ENCODE measurements at places on chromosomes 11 and 22.

DNA sequence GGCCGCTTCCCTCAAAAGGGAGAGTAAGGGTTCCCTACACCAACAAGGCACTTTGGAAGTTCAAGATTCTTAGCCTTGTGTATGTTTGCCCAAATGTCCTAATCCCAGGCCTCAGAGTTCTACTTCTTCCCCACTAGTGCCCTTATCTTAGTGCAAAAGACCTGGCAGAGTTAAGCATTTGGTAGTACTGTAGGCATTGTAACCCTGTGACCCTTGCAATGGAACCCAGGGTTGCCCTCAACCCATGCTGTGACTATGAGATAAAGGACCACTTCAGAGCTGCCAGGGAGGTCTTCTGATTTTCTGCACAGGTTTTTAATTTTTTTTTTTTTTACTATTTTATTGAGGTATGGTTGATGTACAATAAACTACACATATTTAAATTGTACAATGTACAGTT lies 65.1 kb downstream of the C11orf65 start:
- DNase-seq: no peak

DNA sequence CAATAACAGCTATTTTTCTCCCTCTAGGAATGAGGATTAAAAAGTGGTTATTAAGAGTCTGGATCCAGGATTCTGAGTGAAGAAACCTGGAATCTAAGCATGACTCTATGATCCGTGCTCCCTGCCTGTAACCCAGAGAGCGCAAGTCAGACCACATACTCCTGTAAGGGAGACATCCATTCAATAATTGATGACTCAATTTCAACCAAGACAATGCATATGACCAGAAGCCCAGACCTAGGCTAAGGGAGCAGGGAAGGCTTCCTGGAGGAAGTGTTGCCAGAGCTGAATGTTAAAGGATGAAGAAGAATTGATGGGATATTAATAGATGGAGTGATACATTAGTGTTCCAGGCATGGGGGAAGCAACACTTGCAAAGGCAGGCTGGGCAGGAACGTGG lies 13.8 kb upstream of the PAMR1 start:
- no peak for DNase-seq

DNA sequence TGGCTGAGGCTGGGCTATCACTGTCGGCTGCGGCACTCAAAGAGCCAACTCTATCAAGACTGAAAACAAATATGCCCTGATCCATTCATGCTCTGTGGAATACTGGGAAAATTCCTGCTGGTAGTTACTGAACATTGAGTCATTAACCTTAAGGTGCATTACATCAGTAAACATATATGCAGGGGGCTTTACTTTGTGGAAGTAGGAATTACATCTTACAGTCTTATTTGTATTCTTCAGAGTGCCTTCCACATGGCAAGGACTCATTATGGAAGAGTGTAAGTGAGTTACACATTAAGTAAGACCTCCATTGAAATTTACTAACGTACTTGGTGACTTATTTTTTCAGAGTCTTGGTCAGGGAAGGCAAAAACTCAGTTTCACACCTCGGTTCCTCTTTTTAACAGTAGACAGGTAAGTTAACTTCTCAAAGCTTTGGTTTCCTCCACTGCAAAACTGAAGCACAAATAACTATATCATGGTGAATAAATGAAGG lies 4.5 kb downstream of the OR5B21 start:
- no peak for DNase-seq

DNA sequence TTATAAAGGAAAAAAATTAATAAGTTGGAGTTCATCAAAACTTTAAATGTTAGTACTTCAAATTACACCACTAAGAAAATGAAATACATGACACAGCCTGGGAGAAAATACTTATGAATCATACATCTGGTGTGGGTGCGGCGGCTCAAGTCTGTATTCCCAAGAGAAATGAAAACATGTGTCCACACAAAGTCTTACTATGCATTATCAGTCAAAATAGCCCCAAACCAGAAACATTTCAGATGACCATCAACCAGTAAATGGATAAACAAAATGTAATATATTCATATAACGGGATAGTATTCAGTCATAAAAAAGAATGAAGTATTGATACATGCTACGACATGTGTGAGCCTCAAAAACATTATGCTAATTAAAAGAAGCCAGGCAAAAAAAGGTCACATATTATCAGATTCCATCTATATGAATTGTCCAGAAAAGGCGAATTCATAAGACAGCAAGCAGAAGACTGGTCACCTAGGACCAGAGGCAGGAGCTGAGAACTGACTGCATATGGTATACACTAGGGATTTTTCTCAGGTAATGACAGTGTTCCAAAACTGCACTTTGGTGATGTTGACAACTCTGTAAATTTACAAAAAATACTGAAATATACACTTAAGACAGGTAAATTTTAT lies 5.3 kb upstream of the AKIP1 start:
- no peak for DNase-seq

DNA sequence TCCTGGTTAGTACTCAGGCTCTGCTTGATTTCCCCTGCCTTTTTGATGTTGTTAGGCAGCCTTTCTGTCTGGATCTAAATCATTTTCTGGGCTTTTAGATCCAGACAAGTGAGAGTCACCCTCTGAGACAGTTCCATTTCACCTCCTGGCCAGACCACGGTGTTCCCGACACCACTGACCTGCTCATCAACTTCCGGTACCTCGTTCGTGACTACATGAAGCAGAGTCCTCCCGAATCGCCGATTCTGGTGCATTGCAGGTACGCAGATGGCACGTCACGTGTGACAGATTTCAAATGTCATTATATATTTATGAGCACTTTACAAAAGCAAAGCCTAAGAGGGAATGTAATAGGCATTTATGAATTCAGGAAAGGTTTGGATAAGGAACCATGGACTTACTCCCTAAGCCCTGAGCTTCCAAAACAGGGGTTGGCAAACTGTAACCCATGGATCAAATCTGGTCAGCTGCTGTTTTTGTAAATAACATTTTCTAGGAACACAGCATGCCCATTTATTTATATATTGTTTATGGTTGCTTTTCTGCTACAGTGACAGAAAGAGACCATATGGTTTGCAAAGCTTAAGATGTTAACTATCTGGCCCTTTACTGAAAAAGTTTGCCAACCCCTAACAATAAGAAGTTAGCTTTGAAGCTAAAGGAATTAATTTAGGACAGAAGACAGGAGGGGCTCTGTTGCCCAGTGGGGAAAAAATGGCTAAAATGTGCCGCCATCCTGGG lies 53.1 kb upstream of the OR4B1 start:
- DNase-seq: no peak

DNA sequence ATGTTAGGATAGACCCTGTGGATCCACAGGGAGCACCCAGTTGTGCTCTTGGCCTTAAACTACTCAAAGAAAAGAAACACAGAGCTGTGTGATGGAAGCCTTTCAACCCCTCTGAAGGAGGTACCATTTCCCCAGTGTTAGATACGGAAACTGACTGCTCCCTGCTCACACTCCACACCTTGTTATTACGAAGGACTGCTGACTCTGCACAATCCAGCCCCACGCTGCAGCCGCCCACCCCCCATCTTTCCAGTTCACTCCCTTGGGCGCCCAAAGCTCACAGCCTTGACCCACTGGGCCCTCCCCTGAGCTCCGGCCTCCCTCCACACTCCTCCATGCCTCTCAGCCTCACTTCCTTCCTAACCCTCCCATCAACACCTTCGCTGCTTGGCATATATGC lies 75.5 kb downstream of the EFCAB6 start:
- DNase-seq: no peak

DNA sequence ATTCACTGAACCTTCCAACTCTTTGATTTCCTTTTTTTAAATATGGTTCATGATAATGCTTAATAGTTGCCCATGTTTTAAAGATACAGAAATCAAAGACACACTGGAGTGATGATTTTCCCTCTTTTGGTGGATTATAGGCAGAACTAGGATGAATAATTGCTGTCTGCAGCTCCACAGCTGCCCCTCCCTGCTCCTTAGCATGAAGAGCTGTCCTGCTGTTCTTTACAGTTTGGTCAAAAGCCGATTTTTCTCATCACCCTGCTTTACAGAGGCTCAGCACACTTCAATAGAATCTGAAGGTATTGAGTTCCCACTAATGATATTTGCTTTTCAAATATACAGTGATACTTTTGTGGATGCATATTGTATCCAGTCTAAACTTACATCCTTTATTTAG lies 202.6 kb downstream of the AASDHPPT start:
- no peak for DNase-seq

DNA sequence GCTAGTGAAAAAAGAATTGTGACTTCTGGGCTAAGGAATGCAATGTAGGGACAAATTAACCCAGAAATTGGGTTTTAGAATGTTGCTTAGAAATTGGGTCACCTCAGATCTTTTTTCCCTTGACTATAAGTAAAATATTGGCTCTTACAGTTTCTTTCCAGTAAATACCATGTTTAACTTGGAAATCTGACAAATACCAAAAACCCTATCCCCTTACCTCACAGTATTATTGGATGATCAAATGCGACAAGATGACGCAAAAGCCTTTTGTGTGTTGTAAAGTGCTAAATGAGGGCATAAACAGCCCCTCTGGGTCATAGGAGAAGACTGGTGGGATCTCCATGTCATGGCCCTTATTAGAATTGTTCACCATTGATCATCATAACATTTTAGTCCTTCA lies 6.1 kb upstream of the UPB1 start:
- no peak for DNase-seq

DNA sequence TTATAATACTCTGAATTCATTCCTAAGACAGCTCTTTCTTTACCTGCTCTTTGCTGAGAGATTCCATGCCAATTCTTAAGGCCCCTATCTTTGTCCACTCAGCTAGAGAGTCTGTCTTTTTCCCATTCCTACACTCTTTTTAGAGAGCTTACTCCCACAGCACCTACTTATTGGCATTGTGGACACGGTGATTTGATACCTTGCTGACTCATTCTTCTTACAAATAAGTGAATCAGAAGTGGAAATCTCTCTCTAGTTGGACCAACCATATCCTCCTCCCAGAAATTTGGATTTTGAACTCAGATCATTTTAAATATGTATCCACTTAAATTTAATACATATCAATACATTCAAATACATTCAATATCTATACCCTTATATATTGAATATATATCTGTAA lies 32.5 kb upstream of the OR6M1 start:
- no peak for DNase-seq

DNA sequence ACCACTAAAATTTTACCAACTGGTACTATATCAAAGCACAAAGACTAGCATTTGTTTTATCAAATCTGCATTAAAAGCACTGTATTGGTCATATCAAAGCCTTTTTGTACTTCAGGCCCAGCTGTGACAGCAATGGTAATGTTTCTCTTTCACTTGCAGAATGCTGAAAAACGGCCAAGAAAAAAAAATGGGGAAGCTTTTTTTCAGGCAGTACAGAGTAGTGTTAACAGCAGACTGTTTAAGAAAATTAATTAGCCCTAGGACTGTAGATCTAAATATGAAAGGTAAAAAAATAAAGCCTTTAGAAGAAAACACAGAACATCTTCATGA lies 33.3 kb downstream of the DENND5A start:
- no peak for DNase-seq

GRCh38 chr11:119873761-119874421 lies 144.9 kb upstream of the NECTIN1 start:
- DNase-seq: no peak

DNA sequence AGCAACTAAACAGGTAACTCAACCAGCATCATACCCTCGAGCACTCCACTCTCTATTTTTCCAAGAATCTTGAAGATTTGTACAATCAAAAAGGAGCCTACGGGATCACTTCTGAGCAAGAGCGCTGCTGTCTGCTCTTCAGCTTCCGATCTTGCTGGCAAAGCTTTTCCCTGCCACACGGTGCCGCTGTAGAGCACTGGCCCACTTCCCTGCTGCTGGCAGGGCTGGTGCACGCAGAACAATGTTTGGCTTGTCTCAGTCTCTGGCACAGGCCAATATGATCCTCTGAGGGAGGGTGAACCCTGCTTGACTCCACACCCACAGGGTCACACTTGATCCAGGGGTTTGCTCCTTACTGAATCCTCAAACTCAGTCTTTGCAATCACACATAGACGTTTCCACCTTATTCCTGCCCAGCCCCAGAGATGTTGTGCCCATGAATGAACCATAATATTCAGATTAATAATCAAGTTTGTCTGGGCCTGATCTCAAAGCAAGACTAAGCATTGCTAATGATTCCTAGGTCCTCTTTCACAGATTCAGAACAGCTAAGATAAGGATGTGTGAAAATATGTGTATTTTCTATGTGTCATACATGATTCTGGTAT lies 536.6 kb downstream of the SOX6 start:
- DNase-seq: no peak

DNA sequence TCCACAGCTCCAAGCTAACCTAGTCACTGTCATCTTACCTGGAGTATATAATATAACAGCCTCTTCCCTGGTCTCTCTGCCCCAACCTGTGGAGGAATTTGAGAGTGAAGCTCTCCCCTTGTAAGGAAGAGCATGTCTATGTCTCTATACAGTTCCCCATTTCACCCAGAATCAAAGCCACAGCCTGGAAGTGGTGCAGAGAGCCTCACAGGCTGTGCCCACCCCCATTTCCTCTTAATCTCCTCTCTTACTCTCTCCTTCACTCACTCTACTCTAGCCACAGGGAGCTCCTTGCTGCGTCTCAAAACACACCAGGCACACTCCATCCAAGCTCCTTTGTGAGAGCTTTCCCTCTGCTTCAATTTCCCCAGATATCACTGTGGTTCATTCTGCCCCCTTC lies 302.5 kb upstream of the ISX start:
- DNase-seq: no peak

DNA sequence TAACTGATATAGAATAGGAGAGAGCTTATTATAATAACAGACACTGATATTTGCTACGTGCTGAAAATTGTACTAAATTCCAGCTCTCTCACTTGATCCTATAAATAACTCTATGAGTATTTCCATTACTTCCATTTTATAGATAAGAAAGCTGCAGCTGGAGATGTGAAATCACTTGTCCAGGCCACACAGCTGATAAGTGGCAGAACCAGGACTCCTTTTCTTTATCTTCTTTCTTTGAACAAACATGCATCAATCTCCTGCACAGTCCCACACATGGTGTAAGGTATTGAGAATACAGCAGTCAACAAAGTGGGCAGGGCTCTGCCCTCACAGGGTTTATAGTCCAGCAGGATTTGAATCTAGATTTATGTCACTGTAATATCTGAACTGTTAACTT lies 652.1 kb downstream of the NELL1 start:
- no peak for DNase-seq

- no peak for DNase-seq
These were observed 22.4 kb upstream of the TXNRD2 start for GRCh38 chr22:19963863-19964642.

DNA sequence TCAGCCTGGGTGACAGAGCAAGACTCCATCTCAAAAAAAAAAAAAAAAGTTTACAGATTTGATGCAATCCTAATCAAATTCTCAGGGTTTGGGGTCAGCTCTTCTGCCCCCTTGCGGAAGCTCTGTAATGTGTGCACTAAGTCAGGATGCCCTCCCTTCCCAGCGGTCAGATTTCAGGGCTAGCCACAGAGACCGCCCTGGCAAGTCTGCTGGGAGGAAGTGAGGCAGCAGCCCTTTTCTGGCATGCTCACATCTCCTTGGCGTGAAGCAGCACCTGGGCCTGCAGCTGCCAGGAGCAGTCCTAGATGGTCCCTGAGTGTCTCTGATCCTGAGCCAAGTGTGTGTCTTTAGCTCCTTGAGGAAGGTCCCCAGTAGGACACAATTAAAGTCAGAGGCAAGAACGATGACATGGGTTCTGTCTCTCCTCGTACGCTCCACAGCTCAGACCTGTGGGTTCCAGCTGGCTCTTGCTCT lies 10.9 kb upstream of the APOBEC3C start:
- peak; percentile 77 for DNase-seq

All from NCI-H1092 treated with DMSO at 0.1 percent for 48 hours (cell line).